ENCODE measurements at places on chromosomes 11 and 22.
A peak's percentile ranks its signal among the peaks of the same experiment; 100 is the strongest.

GRCh38 chr11:27231530-27231929 is 131.5 kb downstream of the CCDC34 start:
- DNase-seq: no peak

DNA sequence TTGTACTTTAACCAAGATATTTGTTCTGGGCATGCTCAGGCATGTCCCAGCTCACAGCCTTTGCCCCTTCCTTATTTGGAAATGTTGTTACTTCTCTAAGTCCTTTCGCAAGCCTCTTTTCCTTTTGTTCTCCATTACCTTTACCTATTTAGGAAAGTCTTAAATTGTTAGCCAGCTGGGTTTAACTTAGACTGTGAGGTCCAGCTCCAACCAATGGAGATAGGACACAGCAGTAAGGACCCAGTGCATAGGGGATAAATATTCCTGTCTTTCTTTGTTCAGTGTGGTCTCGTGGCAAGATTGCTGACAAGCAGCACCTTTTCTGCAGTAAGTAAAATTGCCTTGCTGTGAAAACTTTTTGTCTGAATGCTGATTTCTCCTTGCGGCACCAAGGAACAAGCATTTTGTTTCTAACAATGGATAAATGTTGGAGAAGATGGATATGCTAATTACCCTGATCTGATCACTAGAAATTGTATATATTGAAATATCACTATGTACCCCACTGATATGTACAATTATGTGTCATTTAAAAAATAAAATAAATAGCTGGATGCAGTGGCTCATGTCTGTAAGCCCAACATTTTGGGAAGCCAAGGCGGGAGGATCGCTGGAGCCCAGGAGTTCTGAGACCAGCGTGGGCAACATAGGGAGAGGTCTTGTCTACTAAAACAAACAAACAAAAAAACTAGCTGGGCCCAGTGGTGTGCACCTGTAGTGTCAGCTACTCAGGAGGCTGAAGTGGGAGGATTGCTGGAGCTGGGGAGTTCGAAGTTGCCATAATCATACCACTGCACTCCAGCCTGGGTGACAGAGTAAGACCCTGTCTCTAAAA is 31.9 kb upstream of the FTH1 start:
- DNase-seq: no peak

- no peak for DNase-seq
These were observed 35.3 kb downstream of the ARVCF start for GRCh38 chr22:19981171-19981960.

DNA sequence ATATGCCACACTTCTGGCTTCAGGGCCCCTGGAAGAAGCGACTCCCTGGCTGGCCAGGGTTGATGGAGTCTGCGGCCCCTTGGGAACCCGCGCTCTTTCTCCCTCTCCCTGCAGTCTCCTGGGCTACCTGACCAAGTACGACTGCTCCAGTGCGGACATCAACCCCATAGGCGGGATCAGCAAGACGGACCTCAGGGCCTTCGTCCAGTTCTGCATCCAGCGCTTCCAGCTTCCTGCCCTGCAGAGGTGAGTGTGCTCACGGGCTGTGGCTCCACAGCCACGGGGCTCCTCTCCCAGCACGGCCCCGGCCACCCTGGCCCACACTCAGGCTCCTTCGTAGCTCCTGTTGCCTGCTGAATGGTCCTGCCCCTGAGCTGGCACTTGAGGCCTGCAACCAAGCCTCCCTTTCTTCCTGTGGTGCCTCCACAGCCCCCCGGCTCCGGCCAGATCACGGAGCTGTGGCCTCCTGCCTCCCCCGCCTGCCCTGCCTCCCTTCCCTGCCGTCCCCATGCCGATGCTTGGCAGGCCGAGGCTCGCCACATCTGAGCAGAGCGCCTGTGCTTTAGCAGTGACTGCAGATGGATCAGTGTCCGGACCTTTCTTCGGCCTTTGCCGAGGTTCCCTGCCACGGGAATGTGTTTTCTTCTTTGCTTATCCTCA is 36.2 kb upstream of the KRTAP5-7 start:
- DNase-seq: no peak

DNA sequence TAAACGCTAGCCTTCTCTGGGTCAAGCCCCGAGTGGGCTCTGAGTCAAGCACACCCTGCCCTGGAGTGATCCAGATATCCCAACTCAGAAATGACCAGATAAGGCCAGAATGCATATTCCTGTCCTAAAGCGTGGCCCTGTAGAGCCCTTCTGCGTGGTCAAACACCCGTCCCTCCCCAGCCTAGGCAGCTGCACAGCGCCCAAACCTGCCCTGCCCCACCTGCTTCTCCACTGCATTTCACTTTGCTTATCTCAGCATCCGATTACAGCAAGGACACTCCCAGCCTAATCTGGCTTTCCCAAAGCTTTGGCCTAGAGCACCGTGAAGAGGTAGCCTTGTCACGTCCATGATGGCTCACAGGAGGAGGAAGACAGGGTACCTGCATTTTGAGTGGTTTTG is 11.9 kb upstream of the TMPRSS4 start:
- no peak for DNase-seq

DNA sequence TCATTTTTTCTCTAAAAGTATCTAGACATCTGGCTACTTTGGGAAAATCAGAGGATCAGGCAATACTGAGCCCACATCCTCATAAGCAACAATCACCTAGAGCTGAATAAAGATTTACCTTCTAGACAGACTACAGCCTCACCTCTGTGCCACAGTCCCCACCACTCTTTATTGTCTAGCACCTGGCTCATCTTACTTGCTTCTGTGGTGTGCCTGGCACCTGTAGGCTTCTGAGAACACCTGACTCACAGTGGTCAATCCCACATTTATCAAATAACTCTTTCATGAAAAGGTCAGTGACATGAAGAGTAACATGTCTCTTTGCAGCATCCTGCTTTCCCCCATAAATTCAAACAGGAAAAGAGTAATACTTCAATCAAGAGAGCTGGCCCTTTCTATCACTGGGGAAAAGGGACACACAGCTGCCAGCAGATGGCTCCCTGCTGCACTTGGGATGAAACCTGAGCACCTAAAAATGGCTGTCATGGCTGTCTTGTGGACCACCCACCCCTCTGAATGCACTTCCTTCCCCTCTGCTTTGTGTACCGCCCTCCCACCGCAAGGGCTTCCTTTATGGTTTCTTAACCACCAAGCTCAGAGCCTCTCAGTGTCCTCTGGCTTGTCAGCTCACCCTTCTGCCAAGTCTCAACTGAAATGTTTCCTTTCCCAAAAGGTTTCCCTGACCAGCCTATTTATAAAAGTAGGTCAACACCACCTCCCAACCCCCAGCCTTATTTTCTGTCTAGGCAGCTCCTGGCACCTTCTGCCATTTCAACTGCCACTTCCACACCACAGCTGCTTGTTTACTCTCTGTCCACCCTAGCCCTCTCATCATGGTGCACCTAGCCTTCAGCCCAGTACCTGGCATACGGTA is 9.3 kb downstream of the TFIP11 start:
- peak; percentile 61 for DNase-seq

- DNase-seq: no peak
These were observed 25.0 kb downstream of the PARVG start for GRCh38 chr22:44205516-44206329.

DNA sequence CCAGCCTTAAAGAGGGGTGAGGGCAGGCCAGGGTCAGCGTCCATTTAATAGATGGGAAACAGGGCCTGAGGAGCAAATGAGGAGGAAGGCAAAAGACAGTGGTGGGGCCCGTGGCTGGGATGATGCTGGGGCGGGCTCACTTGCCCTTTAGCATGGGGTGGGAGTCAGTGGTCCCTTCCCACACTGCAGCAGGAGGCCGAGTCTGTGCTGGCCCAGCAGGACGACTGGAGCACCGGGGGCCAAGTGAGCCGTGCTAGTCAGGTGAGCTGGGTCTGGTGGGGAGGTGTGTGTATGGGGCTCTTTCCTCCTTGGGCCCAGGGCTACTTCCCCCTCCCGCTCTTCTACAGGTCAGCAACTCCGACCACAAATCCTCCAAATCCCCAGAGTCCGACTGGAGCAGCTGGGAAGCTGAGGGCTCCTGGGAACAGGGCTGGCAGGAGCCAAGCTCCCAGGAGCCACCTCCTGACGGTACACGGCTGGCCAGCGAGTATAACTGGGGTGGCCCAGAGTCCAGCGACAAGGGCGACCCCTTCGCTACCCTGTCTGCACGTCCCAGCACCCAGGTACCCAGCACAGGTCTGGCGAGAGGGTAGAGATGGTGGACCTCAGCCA is 12.8 kb downstream of the SCYL1 start:
- DNase-seq: no peak

- DNase-seq: no peak
These were observed 98.8 kb downstream of the PRR5L start for GRCh38 chr11:36394926-36395325.

- DNase-seq: peak; percentile 72
These were observed 382 bp downstream of the IMMP1L start for GRCh38 chr11:31509051-31509428.

DNA sequence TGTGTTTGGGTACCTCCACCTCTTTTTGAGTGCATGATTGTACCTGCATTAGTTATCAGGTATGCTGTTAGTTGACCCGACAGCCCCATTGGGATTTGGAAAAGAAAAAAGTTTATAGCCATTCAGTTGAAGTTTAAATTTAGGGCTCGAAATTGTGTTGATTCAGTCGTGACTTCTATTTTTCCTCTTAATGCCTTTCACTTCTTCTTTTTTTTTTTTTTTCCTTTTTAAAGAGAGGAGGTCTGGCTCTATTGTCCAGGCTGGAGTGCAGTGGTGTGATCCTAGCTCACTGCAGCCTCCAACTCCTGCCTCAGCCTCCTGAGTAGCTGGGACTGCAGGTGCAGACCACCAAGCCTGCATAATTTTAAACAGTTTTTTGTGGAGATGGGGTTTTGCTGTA is 2.3 kb downstream of the STT3A start:
- DNase-seq: no peak

GRCh38 chr11:107275632-107276031 is 182.0 kb downstream of the CWF19L2 start:
- no peak for DNase-seq

GRCh38 chr11:78504181-78504580 is 70.5 kb downstream of the NARS2 start:
- DNase-seq: peak; percentile 45

GRCh38 chr11:61730240-61730994 is 22.0 kb upstream of the MYRF start:
- DNase-seq: no peak

DNA sequence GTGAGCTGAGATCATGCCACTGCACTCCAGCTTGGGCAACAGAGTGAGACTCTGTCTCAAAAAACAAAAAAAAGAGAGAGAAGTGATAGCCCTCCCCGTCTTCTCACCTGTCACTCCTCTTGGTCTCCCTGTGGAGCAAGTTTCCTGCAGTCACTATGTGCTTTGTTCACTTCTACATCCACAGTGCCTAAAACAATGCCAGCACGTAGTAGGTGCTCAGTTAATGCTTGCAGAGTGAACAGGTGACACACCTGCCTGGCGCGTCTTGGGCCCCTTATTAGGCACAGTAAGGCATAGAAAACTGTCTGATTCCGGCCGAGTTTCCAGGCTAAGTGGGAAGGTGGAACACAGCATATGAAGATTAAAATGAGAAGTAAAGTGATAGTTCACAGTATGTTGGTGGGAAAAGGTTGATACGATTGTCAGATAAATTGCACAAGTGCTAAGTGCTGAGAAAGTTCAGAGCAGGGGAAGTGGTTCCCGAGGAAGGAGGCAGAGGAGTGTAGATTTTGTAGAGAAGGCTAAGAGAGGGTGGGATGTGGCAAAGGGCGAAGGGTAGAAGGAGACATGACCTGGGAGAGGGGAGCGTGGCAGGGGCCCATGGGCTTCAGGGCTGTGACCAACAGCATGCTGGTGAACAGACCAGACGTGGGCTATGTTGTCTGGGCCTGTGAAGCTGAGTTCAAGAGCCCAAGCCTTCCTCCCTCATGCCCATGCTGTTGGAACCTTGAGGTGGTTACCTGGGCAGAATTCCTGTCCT is 41.9 kb downstream of the BCR start:
- DNase-seq: no peak

GRCh38 chr22:44738347-44738715 is 14.0 kb upstream of the ARHGAP8 start:
- no peak for DNase-seq

DNA sequence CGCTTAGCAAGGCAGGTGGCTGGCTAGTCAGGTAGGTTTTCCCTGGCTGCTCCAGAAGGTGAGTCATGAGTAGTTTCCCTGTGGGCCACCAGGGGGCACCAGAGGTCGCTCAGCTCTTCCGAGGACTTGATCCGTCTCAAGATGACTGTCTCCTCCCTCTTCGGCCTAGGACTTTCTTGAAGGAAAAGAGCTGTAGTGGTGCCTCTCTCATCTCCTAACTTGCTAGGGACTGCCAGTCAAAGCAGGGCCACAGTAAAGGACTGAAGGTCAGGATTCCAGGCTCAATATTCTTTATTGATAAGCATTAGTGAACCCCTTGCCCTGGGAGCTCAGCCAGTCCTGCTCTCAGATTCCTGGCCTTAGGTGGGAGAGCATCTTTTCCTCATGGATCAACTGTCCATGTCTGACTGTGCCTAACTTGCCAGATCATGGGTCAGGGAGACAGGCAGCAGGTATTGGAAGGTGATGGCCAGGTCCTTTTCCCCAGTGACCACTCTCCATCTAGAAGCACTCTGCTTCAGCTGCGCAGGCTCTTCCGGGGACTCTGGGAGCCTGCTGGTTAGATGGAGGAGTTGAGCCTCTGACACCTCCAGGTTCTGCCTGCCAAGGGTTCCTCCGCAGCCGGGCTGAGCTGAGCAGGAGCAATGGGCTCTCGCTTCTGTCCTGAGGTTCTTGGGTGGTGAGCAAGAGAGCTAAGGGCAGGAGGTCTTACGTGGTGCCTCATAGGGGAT is 1.9 kb downstream of the POLD4 start:
- DNase-seq: peak; percentile 92

- DNase-seq: no peak
These were observed 61.2 kb downstream of the TBC1D22A start for GRCh38 chr22:46823654-46824053.

GRCh38 chr11:13343067-13343466 is 65.5 kb downstream of the BMAL1 start:
- no peak for DNase-seq

- DNase-seq: no peak
These were observed 451.3 kb upstream of the B3GAT1 start for GRCh38 chr11:134863294-134863693.

- DNase-seq: peak; percentile 60
These were observed 860 bp downstream of the PRMT3 start for GRCh38 chr11:20388096-20389055.

GRCh38 chr11:124113890-124114289 is 1.4 kb upstream of the VWA5A start:
- DNase-seq: peak; percentile 54

- no peak for DNase-seq
These were observed 15.6 kb downstream of the TBC1D10A start for GRCh38 chr22:30310881-30311771.

GRCh38 chr11:70352100-70352499 is 46.2 kb upstream of the CTTN start:
- peak; percentile 54 for DNase-seq

- no peak for DNase-seq
These were observed 642 bp upstream of the SIK2 start for GRCh38 chr11:111601636-111601978.
